ENCODE measurements at places on chromosomes 6 and 20.

DNA sequence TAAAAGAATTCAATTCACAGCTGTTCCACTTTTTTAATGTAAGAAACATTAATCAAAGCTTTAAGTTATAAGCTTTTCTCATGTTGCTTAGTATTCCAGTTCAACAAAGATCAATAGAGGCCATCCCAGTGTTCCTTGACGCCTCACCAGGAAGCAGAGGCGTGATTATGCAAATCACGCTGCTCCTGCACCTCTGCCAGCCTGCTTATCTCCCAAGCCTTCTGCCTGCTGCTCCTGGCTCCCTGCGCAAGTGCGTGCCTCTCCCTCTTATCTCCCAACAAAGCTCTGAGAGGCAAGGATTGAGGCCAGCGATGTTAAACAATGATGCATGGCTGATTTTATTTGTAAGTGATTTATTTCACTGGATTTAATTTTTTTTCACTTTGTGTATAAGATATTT is 42.8 kb downstream of the INSM1 start:
- peak; percentile 71 for DNase-seq

- DNase-seq, result no peak
Observed at GRCh38 chr20:5072756-5073659, 46.8 kb downstream of the PCNA start.

DNA sequence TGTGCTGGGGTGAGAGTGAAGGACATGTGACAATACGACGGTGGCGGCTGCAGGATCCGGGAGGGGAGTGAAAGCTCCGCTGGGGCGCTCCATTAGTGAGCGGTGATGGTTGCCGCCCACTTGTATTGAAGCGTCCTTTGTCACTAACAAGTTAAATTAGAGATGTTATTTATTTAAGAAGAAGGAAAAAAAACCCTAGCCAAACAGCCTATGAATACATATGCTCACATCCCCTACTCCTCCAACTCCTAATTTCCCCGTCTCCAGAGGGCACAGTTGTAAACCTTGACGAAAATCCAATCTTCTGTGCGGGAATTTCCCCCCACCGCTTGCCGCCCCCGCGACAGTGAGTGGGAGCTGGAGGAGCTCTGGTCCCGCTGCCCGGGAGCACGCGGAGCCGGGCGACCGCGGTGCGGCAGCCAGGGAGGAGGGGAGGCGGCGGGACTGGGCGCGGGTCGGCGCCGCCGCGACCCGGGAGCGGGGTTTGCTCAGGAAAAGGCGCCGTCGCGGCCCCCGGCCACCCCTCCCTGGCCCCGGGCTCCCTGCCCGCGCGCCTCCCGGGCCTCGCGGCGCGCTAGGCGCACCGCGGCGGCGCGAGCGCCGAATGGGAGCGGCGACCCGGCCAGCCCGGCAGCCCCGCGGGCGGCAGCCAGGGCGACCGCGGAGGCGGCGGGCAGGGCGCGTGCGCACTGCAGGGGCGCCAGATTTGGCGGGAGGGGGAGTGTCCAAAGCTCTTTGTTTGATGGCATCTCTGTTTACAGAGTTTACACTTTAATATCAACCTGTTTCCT is at the start of gene MYB:
MYB (plus strand) TSS at position 767 of the 791 bp plus-strand sequence. CDS start 206 bp downstream, outside the sequence.
- DNase-seq, result peak; percentile 78

- DNase-seq, result no peak
Observed at GRCh38 chr6:292506-293192, 362 bp downstream of the DUSP22 start.

DNA sequence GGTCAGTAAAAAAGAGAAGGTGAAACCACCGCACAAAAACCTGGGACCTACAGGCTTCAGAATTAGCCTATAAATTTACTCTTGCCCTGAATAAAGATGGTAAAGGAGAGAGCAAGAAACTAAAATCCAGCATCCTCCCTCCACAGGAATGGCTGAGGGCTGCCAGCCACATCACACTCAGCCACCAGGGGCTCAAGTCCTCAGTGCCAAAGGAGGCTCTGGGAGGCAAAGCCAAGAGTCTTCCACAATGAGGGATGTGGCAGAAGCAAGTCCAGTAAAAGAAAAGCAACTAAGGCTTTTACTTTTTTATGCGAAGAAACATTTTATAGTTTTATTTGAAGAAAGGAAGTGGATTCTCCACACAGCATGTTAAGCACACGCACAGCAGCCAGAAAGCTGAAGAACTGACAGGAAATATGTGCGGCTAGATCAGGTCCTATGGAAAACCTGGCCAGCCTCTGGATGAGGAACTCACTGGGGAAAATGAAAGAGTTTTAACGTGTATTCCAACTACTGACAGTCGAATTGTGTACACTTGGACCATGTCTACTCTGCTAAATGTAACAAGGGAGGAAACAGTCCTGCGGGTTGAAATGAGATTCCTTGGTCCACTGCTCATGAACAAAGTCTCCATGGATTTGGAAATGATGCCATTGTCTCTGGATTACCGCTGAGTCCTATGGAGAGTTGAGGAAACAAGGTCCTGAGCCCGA is 219.4 kb upstream of the SSTR4 start:
- no peak for DNase-seq

DNA sequence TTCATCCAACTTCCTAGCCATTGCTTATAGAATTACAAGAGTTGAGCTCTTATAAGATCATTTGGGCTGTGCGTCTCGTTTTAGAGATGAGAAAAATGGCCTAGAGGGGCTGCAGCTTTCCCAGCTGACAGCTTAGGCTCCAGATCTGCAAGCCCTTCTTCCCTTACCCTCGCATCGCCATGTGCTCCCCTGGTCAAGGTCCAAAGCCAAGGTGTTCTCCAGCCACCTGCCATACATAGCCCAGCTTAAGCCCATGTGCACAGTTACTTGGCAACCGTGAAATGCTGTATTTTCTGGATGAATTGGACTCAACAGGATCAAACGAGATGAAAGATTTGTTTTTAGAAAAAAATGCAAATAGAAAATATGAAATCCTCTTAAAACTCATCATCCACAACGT is 7.9 kb downstream of the MAP3K4 start:
- no peak for DNase-seq

- DNase-seq, result peak; percentile 26
Observed at GRCh38 chr6:36839749-36840431, 646 bp upstream of the CPNE5 start.

GRCh38 chr20:57389695-57390603 is 1.2 kb upstream of the RBM38 start:
- DNase-seq, result no peak

DNA sequence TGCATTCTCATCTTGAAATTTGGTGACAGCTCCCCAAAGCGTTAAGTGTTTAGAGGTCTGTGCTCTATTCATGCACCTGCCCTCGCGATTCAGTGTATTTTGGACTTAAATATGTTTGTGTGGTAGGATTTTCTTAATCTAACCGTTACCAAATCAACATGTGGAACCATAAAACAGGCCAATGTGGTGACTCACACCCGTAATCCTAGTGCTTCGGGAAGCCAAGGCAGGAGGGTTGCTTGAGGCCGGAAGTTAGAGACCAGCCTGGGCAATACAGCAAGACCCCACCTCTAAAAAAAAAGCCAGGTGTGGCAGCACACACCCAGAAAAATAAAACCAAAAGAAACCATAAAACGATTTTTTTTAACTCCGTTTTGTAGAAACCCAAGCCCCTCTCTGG is 31.5 kb downstream of the PYGB start:
- no peak for DNase-seq

- DNase-seq, result no peak
Observed at GRCh38 chr20:46784436-46785127, 75.1 kb downstream of the SLC2A10 start.

GRCh38 chr6:114108119-114109002 is 137.4 kb upstream of the HDAC2 start:
- DNase-seq, result peak; percentile 12

- peak; percentile 42 for DNase-seq
Observed at GRCh38 chr6:38871741-38872568, 156.8 kb downstream of the DNAH8 start.

GRCh38 chr20:8527998-8528723 is 396.1 kb downstream of the PLCB1 start:
- DNase-seq, result no peak

DNA sequence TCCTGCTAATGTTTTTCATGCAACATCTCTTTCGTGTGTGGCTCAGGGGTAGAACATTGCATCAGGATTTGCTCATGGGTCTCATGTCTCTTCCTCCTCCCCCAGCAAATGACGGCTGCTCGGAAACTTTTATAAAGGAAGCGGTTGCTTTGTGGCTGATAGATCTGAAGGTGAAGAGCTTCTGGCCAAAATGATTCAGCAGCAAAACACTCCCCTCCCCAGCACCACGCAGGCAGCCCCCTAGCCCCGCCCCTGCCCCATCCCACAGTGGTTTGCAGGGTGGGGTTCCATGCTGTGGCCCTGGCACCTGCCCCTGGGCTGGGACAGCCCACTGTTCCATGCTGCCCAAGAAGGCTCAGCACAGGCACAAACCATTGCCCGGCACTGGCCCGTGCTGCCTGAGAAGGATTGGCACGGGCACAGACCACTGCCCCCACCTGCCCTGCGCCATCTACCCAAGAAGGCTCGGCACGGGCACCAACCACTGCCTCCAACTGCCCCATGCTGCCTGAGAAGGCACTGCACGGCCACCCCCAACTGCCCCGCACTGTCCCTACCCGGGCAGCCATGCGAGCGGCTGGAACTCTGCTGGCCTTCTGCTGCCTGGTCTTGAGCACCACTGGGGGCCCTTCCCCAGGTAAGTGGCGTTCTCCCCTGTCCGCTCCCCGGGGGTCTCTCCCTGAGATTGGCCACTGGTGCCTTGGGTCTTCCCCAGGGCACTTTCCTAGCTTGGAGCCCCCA is at the start of gene CST7:
CST7 (plus strand) TSS at position 331 of the 741 bp plus-strand sequence; CDS start at position 568, 237 bp downstream.
- no peak for DNase-seq

DNA sequence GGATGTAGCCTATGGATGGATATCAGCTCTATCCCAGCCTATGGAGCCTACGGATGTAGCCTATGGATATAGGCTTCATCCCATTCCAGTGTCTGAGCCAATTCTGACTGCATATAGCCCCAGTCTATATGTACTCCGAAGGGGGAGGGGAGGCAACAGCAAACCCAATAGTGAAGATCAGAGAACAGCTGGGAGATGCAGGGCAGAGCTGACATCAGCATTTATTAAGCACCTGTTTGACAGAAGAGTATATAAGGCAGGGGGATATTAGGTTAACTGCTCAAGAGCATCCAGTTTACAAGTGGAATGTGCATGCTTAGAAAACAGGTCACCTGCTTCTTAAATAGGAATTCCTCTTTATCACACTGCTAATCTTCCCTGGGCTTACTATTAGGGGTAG is 85.2 kb downstream of the TNFAIP3 start:
- no peak for DNase-seq

GRCh38 chr20:44979090-44979621 is 12.8 kb downstream of the STK4 start:
- no peak for DNase-seq

DNA sequence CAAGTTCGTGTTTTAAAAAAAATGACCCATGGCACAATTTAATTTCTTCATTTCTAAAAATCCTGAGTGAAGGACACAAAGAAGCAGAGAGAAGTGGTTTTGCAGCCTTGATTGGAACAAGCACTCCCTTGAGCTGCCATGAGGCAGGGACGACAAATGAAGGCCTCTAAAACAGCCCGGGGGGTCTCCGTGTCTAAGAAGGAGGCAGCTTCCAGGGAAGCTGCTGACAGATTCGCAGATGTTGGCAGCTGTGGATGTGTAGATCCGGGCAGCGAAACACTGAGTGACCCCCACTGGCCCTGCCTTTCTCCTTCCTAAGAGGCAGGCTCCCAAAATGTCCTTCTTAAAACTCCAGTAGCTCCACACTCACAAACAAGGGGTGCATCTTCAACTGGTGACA is 9.6 kb upstream of the LBP start:
- no peak for DNase-seq

Data from NCI-H1105 (cell line).